ENCODE measurements at places on chromosomes 16 and 17.

GRCh38 chr16:56532714-56533113 lies 12.9 kb upstream of the BBS2 start:
- DNase-seq = no peak
- H3K36me3 ChIP-seq = no peaks in the 10 kb centered on the region
- H3K27me3 ChIP-seq = no peaks in the 10 kb centered on the region
- H3K4me3 ChIP-seq = no peak overlapping the region

GRCh38 chr16:72963533-72964315 lies 84.2 kb downstream of the ZFHX3 start:
- no peaks in the 10 kb centered on the region for H3K36me3 ChIP-seq
- no peak for DNase-seq
- no peak overlapping the region for H3K4me3 ChIP-seq
- H3K27me3 ChIP-seq = no peaks in the 10 kb centered on the region

GRCh38 chr17:63696381-63696961 lies 3.5 kb downstream of the LIMD2 start:
- H3K36me3 ChIP-seq = peaks cover 23% of the 10 kb centered on the region
- DNase-seq = peak; percentile 36
- no peak overlapping the region for H3K27ac ChIP-seq
- no peak overlapping the region for H3K4me3 ChIP-seq

- peak overlapping the region; percentile 99 for H3K4me3 ChIP-seq
- H3K27me3 ChIP-seq = no peaks in the 10 kb centered on the region
- no peak overlapping the region for H3K27ac ChIP-seq
- H3K4me1 ChIP-seq = peaks cover 6% of the 10 kb centered on the region
- peaks cover 13% of the 10 kb centered on the region for H3K36me3 ChIP-seq
- DNase-seq = no peak
These were observed 961 bp downstream of the AMFR start for GRCh38 chr16:56424404-56424764.

- no peak overlapping the region for H3K27ac ChIP-seq
- no peak for DNase-seq
These were observed 16.9 kb downstream of the SCN4A start for GRCh38 chr17:63955791-63956190.

- no peaks in the 10 kb centered on the region for H3K36me3 ChIP-seq
- peaks cover 4% of the 10 kb centered on the region for H3K4me1 ChIP-seq
- no peak for DNase-seq
- no peak overlapping the region for H3K27ac ChIP-seq
- H3K4me3 ChIP-seq = no peak overlapping the region
These were observed 7.5 kb downstream of the SLC6A4 start for GRCh38 chr17:30228011-30228410.

DNA sequence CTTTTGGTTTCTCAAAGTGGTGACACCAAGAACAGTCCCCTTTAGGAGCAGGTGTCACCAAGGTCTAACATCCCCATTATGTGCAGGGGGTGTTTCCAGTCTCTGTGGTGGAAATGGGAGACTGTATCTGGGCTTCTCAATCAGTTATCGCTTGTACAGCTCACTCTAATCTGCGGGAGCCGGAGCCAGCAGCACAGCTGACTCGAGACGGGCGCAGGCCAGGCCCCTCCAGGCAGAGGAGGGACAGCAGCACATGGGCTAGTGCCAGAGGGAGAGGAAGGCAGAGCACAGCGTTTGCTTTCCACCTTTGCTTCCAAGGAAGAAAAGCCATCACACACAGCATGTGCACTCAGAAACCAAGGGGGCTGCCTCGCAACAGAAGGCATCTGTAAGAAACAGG lies 91.2 kb upstream of the CREBBP start:
- no peaks in the 10 kb centered on the region for H3K36me3 ChIP-seq
- H3K4me1 ChIP-seq = peaks cover 3% of the 10 kb centered on the region
- no peaks in the 10 kb centered on the region for H3K27me3 ChIP-seq
- H3K27ac ChIP-seq = no peak overlapping the region

DNA sequence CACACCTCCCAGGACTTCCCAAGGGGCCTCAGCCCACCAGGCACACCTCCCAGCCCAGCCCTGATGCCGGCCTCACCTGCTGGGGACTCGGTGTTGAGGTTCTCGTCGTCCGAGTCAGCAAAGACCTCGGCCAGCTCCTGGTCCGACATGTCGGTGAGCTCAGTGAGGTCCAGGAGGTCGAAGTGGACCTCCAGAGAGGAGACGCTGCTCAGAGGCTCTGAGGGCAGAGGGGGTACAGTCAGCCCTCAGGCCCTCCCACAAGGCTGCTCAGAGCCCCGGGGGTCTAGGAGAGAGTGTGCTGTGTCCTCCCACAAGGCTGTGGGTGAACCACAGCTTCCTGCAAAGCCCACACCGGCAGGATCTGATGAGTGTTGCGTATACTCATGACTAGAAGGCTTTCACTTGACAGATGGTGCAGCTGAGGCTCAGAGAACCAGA lies 10.5 kb downstream of the DBNDD1 start:
- H3K36me3 ChIP-seq = no peaks in the 10 kb centered on the region
- H3K27ac ChIP-seq = no peak overlapping the region
- H3K27me3 ChIP-seq = no peaks in the 10 kb centered on the region
- DNase-seq = no peak
- H3K4me3 ChIP-seq = no peak overlapping the region

DNA sequence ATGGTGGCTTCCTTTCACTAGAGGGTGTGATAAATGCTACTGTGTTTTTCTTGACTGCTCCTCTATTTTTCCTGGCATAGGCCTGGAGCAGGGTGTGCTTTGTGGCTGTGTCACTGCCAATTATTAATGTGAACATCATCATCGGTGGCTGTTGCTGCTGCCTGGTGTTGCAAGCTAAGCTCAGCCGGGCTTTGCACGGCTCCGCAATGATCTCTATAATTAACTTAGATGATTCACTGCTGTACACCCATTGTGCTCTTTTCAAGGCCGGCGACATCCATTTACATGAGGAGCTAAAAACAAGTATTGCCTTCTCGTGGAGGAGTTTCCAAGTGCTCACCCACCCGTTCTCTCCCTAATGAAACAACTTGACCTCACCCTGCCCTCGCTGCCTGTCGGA lies 160.1 kb upstream of the IRX3 start:
- H3K27ac ChIP-seq = no peak overlapping the region
- H3K4me3 ChIP-seq = no peak overlapping the region
- no peaks in the 10 kb centered on the region for H3K36me3 ChIP-seq
- no peaks in the 10 kb centered on the region for H3K27me3 ChIP-seq

DNA sequence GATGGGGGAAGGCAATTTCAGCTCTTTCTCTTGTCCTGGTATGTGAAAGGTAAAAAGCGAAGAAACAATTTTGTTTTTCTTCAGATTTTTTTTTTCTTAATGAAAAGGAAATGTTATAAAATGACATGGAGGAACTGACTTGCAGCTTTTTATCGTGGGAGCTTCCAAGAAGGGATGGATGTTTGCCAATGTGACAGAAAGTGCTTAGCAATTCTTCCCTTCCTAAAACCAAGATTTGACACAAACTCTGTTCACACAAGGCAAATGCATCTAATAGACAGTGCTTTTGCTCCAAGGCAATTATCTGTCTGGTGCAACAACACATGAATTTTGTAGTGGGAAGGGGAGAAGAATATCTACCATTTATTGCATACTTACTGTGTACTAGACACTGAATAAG lies 988.5 kb downstream of the CDH11 start:
- DNase-seq = no peak
- no peak overlapping the region for H3K27ac ChIP-seq
- H3K27me3 ChIP-seq = no peaks in the 10 kb centered on the region
- no peak overlapping the region for H3K4me3 ChIP-seq
- no peaks in the 10 kb centered on the region for H3K4me1 ChIP-seq
